ENCODE measurements at places on chromosomes 5 and 9.

GRCh38 chr9:107361816-107362215, 78.7 kb downstream of the RAD23B start:
- DNase-seq = no peak

DNA sequence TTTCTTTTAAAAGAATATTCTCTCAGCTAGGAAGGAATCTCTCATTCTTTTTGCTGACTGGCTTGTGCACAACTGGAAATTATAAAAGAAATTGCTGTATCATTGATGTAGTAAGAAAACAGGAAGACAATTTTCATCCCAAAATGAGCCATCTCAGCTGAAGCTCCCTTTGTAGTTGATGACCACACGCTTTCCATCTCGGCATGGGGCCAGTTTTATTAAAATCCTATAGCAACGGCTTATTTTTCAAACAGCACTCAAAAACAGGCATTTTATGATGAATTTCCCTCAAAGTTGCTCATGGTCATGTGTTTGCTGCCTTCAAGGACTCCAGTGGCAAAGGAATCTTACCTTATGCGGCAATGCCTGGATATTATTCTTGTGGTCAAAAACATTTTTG, 62.4 kb upstream of the GLIS3 start:
- DNase-seq = no peak

DNA sequence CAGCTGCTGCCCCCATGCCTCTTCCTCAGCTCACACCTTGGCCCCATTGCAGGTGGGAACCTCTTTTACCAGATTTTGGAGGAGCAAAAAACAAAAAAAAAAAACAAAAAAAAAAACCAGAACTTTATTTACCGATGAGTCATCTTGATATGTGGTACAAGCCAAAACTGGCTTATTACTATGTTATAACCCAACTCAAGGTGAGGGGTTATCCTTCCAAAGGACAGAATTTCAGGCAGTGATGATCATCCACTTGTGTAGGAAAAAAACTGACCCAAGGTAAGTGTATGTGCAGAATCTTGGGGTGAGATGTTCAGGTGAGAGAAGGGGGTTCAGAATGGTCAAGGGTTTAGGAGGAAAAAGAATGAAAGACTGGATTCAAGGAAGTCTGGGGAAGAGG, 142.6 kb upstream of the FST start:
- no peak for DNase-seq

GRCh38 chr9:33329117-33329563, 38.8 kb downstream of the NFX1 start:
- DNase-seq = peak; percentile 9

- DNase-seq = no peak
Measured at GRCh38 chr9:129458663-129459546, 162.0 kb downstream of the C9orf50 start.

DNA sequence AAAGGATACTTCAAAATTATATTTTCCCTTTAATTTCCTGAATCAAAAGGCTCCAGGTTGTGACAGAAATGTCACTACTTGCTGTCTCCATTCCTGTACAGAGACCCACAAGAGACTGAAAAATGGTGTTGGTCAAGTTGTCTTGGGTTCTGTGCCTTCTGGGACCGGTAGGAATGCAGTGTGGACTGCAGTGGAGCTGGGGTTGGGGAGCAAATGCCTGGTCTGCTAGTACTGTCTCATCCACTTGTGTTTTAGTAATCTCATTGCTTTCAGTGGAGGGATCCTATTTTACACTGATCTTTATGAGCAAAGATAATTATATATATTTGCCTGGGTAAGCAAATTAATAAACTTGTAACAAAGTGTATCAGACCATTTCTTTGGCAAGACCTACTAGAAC, 24.2 kb upstream of the CATSPER3 start:
- no peak for DNase-seq

DNA sequence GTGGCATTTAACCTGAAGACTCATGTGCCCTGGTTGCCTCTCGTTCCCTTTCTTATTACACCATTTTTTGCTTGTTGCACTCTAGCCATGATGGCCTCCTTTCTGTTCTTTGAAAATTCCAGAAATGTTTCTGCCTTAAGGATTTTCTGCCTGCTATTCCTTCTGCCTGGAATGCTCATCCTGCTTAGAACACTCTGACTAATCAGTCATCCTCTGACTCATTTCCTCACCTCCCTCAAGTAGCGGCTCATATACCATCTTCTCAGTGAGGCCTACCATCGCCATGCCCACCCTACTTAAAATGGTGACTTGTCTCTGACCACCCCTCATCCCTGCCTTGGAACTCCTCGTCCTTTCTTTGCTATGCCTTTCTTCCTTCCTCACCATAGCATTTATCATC, 68.8 kb downstream of the KIF4B start:
- DNase-seq = no peak

GRCh38 chr5:76861612-76862011, 11.8 kb downstream of the S100Z start:
- no peak for DNase-seq

- DNase-seq = no peak
Measured at GRCh38 chr5:65722575-65723403, 784 bp downstream of the NLN start.

DNA sequence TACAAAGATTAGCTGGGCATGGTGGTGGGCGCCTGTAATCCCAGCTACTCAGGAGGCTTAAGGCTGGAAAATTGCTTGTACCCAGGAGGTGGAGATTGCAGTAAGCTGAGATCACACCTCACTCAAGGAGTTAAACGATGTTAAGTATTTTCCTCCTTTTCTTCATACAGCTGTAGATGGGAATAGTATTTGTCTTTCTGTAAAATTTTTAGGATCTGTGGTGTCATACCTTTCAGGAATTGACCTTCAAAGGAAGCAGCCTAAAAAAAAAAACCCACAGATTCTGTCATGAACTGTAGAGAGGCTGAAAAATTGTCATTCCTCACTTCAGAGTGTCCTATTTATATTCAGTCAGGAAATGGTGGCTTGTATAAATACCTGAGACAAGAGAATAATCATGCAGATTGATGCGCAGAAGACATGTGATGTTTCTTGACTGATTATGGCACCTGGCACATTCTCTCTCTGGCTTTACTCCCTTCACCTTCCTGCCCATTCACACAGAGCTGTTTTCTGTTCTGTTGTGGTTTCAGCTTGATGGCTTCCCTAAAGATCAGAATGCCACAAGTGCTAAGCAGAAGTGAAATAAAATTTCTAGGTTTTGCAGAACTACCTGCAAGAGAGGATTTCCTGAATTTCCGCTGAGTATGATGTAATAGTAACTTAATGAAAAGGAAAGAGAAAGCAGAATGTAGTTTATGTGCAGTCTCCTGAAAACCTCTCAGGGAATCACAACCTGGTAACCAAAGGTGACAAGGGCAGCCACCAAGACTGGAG, 3.8 kb downstream of the IFNA1 start:
- DNase-seq = no peak

- DNase-seq = no peak
Measured at GRCh38 chr5:33938507-33938796, 2.3 kb downstream of the RXFP3 start.

GRCh38 chr9:72210522-72210921, 61.3 kb downstream of the GDA start:
- DNase-seq = no peak

- no peak for DNase-seq
Measured at GRCh38 chr5:89520771-89521170, 637.8 kb upstream of the MEF2C start.

DNA sequence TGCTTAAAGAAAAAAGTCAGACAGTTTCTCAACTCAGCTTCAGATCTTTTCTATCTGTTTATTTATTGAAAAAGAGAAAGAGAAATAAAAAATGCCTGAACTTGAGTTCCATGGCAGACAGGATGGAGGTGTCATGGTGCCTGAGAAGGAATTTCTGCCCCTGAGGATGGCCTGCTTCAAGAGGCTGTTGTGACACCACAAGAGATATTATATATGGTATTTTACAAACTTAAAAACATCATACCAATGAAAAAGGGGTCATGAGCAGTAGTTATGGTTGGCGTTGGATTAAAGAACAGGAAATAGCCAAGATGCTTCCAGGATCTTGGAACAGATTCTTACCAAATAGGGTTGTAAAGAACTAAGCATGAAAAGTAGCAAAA, 344.6 kb downstream of the GLIS3 start:
- no peak for DNase-seq

DNA sequence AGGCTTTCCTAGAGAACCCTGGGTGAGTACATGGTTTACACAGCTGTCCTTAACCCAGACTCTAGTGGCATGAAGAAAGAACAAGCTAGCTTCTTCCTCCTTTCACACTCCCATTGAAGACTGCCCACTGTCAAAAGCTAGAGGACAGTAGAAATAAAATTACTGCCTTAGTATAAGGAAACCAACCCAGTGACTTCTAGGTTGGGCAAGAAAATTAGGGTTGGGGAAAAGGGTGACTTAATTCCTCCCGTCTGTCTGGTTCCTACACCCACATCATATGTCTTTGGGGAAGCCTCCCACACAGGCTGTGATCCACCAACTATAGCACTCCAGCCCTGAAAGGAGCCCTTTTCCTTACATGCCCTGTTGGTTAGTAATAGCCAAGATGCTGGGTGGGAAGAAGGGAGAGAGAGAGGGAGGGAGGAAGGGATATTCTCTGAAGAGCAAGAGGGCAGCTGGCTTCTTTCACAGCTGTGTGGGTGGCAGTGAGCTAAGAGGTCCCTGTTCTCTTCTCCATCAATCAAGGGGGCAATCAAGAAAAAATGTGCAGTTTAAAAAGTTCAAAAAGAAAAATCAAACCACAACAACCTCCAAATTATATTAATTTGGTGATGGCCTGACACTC, 21.7 kb downstream of the HBEGF start:
- DNase-seq = no peak

GRCh38 chr5:77337686-77338085, 127.2 kb downstream of the PDE8B start:
- DNase-seq = no peak

DNA sequence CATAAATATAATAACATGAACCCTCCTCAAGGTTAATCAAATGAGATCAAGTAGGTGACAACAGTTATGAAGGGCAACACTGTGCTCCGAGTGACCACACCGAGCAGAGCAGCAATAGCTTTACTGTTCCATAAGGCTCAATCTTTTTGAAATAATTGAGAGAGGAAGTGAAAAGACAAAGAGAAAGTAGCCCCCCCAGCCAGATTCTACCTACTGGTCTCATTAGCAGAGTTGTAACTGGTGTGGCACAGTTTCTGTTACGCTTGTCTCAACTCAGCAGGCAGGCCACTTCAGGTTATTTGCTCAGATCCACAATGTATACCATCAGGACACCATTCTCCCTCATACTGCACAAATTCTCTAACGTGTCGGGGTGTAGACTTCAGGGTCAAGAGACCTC, 14.0 kb downstream of the PRUNE2 start:
- no peak for DNase-seq

DNA sequence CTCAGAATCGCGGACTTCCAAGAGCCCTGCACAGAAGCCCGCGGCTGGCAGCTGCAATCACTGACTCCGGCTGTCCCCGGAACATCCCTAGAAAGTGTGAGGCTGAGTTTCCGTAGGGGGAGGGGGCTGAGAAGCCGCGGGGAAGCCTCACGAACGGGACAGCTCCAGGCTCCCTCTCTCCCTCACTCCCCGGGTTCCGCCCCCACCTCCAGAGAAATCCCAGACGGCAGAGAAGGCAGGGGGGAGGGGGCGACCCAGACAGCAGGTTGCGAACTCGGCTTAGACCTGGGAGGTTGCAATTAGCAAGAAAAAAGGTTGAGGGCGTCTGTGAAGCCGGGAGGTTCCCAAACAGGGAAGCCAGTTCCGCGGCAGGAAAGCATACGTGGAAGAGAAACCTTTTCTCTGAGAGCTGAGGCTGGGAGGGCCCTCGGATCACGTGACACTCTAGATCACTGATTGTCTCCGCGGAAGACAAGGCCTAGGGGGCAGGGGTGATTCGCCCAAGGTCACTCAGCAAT, 73.8 kb upstream of the CPLX2 start:
- DNase-seq = no peak

DNA sequence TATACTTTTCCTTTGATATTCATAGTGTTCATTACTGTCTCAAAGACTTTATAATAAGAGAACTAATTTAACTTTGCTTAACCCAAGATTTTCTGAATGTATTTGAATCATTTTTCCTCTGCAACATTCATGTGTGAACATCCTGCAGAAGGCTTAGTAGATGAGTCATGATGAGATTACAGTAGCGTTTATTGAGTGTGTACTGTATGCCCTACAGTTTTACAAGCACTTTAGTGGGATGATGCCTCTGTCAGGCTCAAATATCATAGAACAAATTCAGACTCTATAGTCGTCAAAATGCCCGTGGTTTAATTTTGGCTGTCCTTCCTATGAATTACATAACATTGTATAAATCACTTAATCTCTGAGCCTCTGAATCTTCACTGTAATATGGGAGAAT, 41.2 kb downstream of the FYB1 start:
- no peak for DNase-seq

DNA sequence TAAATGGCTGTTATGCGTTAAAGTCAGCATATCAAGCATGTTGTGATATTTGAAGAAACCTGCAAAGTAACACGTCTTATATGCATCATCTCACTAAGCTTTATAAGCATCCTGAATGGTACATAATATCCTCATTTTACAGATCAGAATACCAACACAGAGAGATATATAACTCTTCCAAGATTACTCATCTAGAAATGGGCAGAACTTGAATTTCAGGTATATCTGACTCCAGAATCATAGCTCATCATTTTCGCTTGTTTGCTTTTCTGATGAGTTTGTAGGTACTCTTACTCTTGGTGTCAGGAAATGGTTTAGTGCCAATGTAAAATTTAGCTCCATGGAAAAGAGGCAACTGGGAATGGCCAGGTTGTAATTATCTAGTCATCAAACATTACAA, 232.3 kb upstream of the ANKH start:
- DNase-seq = no peak

DNA sequence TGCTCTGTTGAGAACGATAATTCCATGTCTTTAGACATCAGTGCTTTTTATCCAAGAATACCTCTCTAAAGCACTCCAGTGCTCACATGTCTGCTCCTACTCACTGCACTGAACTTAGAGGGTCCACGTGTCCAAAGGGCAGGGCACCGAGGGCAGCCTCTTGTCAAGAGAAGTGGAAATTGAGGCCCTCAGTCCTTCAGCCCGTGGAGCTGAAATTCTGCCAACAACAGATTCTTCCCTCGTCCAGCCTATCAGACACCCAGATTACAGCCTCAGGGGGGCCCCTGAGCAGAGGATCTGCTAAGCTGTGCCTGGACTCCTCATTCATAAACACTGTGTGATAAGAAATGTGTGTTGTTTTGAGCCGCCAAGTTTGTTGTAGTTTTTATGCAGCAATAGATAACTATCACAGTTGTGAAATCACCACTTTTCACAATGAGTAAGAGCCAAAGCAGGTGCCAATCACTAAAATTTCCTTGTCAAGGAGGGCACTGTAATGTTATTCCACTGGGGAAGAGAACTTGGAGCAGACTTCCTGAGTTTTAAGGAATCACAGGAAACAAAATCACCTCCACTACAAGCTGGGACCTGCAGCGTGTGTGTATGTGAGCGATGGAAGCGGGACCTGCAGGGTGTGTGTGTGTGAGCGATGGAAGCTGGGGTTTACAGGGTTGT, 58.8 kb upstream of the IGFBPL1 start:
- DNase-seq = no peak
